ENCODE measurements at places on chromosomes 2 and 18.

- no peak for DNase-seq
Observed at GRCh38 chr18:11276678-11277077, 127.3 kb upstream of the PIEZO2 start.

DNA sequence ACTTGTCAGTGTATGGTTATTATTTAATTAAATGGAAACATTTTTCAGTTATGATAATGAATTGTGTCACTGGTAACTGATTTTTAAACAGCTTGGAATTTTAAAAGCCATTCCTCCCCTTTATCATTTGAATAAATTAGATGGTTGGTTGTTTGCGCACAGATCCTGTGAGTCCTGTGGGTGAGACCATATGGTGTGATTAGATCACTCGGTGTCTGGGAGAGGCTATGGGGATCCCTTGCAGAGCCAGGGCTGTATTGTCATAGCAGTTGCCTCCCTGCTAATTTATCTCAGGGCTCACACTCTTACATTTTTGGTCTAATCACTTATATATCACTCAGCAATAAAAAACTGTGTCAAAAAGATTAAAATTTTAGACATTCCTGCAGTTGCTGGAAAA, 133.5 kb downstream of the ASXL3 start:
- DNase-seq, result no peak

DNA sequence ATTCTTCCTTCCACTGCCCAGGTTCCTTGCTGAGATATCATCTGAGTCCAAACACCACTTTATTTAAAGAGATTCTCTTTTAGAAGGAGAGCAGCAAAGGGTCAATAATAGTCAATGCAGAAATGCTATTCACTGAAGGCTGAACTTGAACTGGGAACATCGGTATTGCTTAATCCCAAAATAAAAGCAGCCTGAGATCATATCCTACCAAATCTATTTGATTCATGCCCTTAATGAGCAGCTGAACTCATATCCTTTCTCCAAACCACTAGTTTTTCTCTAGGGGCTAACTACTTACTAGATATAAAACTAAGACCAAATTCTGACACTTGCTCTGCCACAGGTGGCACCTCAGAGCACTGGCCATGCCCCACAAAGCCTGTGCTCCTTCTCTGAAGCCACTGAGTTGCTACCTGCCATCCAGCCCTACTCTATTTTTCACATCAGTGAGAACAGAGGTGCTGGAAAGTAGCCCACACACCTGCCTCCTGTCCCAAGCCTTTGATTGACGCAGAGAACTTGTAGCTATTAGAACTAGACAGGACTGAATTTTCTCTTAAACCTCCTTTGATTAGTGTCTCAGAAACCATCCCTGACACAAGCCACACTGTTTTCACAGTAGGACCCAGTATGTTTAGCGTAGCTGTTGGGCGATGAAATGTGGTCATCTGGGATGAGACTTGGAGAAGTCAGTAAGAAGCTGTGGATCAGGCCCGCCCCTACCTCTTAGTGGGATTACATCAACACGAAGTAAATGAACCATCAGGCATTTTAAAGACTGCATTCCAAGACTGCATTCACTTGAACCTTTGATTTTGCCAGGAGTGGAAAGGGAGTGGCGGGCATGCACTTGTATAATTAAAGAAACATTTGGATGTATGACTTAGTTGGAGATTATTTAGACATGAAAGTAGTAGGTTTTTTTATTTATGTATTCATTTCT, 124.3 kb downstream of the RBMS1 start:
- no peak for DNase-seq

- no peak for DNase-seq
Observed at GRCh38 chr2:179805001-179805400, 56.4 kb downstream of the ZNF385B start.

DNA sequence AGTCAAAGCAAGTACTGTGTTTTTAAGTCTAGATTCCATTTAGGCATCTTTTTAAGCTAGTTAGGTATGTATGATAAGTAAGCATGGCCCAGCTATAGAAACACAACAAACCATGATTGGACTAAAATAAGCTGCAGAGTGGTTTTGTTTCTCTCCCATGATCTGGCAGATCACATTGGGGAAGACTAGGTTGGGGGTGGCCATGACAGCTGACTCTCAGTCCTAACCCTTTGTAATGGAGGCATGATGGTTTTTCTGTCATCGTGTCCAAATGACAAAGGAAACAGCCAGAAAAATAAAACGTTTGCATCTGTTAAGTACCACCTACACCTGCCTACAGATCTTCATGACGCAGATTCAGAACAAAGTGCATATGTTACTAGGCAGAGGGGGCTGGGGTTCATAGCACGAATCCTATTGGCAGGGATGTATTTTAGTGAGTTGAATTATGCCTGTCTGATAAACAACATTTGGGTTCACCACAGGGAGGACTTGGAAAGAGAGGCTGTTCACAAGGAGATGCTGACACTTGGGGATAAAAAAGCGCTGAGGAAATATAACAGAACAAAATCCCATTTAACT, 33.8 kb upstream of the GALNT5 start:
- DNase-seq, result no peak

- DNase-seq, result no peak
Observed at GRCh38 chr2:121134728-121135127, 150.3 kb downstream of the TFCP2L1 start.

DNA sequence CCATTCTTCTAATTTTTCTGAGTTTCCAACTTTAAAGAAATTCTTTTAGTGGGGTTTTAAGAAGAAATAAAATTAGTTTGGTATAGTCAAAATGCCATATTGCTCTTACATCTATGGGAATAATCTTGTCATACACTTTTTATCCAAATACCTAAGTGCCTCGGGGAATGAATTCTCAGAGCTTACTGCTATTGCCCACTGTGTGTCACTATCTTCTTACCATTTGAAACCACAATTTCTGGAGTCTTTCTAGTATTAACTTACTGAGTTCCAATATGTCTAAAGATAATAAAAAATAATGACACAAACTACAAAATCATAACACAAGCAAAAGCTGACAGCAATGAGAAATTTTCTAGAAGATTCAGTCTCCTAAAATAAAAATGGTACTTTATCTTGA, 23.7 kb upstream of the DNAH6 start:
- DNase-seq, result no peak

- DNase-seq, result no peak
Observed at GRCh38 chr18:75408554-75409506, 18.7 kb downstream of the SMIM21 start.

- no peak for DNase-seq
Observed at GRCh38 chr18:63301434-63301833, 18.1 kb downstream of the BCL2 start.

- DNase-seq, result no peak
Observed at GRCh38 chr2:23487735-23488492, 102.9 kb downstream of the KLHL29 start.

DNA sequence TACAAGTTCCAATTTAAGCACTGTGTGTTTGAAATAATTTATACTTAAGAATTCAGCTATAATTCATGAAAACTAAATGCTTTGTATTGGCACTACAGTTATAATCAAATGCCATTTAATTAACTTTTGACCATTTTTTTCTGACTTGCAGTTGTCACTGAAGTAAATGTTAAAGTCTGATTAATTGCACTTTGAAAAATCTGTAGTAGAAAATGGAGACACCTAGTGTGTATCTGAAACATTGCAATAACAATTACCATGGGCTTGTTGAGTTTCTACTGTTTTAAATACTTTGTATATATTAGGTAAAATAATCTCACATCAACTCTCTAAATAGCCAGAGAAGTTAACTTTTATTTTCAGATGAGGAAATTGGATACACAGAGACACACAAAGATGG, 458.6 kb upstream of the FSIP2 start:
- DNase-seq, result no peak

GRCh38 chr2:152490686-152491455, 155.9 kb downstream of the FMNL2 start:
- DNase-seq, result no peak

GRCh38 chr2:155273323-155273722, 574.8 kb downstream of the KCNJ3 start:
- no peak for DNase-seq

GRCh38 chr2:202169131-202169530, 69.3 kb downstream of the SUMO1 start:
- DNase-seq, result no peak

- DNase-seq, result no peak
Observed at GRCh38 chr2:88857951-88858411, 166.5 kb downstream of the RPIA start.

GRCh38 chr2:134177351-134177931, 76.4 kb upstream of the MGAT5 start:
- DNase-seq, result no peak

DNA sequence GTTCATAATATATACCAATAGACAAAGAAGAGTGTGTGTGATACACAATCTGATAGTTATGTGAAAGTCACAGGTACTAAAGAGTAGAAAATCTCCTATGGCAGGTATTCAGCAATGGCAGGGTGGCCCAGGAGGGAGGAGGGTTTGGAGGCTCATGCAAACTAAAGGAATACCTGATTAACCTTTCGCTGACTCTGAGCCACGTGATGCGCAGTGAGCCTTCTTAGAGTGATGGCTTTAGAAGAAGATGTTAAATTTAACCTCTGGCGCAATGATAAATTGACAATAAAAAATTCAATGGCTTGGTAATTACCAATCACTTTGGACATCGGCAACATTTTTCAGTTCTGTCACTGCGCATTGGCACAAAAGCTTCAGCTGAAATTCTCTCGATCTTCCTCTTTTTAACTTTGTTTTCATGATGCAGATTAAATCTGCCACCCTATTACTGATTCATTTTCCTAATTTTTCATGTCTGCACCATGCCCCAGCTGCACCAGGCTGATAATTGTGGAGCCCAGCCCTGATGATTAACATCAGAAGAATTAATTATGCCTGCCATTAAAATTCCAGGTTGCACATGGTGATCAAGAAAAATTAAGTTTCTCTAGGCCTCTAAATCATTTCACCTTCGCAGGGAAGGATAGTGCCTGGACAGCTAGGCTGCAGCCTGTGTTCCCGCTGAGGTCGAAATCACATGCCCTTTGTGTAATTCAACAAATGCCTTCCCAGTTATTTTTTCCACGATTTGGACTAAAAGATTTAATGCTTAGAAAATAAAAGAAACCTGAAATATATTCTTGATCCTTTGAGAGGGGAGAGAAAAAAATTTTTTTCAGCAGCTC, 250.6 kb upstream of the HNRNPA3 start:
- no peak for DNase-seq

DNA sequence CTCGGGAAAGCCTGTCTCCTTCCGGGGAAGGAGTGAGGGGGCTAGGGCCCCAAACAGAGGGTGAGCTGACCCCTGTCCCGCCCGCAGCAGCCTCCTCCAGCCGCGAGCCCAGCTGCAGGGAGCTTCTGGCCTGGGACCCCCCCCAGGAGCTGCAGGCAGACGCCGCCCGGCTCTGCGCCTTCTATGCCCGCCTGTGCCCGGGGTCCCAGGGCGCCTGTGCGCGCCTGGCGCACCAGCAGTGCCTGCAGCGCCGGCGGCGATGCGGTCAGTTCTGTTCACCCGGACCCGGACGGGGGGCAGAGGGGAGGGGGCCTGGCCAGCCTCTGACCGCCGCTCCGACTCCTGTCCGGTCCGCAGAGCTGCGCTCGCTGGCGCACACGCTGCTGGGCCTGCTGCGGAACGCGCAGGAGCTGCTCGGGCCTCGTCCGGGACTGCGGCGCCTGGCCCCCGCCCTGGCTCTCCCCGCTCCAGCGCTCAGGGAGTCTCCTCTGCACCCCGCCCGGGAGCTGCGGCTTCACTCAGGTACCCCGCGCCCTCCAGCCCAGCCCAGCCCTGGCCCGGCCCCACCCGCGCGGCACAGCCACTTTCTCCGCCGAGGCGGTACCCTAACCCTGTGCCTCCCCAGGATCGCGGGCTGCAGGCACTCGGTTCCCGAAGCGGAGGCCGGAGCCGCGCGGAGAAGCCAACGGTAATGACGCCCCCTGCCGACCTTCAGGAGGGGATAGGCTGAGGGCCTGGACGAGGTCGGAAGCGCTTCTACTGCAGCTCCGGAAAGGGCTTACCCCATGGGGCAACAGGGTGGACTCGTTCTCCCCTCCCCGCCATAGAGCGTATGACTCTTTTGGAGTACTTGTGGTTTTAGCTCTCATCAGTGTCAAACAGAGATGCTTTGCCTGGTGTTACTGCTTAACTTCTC, 2.0 kb upstream of the CHRND start:
- peak; percentile 91 for DNase-seq

GRCh38 chr2:48292393-48292792, 237.6 kb upstream of the STON1 start:
- no peak for DNase-seq

- no peak for DNase-seq
Observed at GRCh38 chr2:231672617-231673347, 35.5 kb upstream of the PTMA start.

DNA sequence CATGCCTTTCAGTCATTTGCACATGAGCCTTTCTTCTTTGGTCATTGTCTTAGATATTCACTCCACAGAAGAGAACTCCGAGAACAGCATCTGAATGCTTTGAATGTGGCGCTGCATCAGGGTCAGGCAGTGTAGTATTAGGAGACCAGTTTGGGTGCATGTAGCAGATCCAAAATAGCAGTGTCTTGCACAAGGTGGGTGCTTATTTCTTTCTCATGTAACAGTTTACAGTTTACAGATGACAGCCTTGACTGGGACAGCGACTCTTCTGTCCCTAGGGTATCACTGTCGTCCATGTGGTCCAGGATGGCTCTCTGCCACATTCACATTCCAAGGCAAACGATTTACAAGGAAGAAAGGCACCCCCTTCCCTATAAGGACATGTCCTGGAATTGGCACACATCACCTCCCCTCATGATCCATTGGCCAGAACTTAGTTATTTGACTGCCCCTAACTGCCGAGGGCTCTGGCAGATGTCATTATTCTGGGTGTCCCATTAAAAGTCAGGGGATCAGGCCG, 101.0 kb downstream of the STPG4 start:
- no peak for DNase-seq

DNA sequence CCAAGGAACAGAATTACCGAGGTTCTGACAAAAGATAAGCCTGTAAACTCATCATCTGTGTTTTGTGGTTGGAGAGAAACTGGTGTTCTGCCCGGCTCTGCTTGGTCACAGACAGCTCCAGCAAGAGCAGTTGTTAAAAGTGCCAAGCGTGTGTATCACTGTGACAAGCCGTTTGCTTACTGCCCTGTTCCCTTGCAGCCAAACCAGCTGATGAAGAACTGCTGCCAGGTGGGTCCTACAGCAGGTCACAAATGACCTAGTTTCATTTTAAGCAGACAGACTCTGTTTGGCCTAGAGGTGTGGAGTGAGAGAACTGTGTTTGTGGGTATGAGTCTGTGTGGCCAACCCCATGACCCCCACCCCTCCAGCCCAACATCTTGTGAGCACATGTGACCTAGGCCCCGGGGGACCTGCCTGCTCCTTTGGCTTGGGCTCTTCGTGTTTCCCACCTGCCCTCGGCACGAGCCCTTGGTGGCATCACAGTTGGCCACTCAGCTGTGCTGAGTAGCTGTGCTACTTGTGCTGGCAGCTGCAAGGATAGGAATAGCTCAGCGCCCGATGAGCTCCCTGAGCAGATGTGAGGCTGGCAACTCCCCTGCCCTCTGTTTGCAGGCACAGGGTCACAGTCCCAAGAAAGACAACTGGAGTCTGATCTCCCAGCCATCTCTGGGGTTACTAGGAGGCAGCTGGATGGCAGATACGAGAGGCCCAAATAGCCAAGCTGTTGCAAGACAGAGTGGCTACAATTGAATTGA, 9.7 kb downstream of the OXER1 start:
- DNase-seq, result no peak

- no peak for DNase-seq
Observed at GRCh38 chr2:10964052-10964790, 52.5 kb downstream of the KCNF1 start.

Data from HuH-7.5 (cell line).